ENCODE measurements at places on chromosomes 12 and 14.

GRCh38 chr14:96249029-96249428 is 7.0 kb upstream of the BDKRB1 start:
- no peak for DNase-seq

DNA sequence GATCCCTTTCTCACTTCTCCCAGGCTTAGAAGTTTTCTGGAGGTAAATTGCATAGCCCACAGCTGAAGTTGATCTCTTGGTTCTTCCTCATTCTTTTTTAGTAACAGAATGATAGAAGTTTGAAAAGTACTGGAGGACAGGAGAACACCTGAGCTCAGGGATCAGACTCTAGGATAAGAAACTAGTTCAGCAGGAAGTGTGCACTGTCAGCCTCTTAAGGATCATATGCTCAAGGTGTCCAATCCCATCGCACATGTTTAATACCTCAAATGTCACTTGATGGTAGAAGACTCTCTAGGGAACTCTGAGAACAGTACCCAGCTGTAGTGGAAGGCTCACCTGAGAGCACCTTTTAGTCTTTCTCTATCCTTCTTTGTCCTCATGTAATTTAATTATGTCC is 14.7 kb upstream of the LIMA1 start:
- DNase-seq = no peak

- DNase-seq = no peak
Observed at GRCh38 chr12:24822121-24822899, 126.6 kb downstream of the BCAT1 start.

DNA sequence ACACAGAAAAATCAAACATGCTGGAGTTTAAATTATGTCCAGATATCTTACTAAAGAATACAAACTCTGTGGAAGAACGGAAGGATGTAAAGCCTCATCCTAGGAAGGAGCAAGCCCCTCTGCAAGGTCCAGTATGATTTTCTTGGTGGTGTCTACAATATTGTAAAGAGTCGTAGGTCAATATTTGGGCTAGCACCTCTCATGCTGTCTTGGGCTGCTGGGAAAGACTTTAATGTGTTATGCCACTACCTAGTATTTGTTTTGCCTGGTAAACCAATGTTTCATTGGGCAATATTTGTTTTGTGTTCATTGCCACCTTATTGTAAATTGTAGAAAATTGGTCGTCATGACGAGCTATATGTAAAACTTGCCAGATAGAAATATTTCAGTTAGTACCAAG is 26.6 kb downstream of the RESF1 start:
- DNase-seq = no peak

GRCh38 chr12:2256915-2257314 is 204.1 kb downstream of the CACNA1C start:
- no peak for DNase-seq
